ENCODE measurements at places on chromosomes 6 and 20.
A peak's percentile ranks its signal among the peaks of the same experiment; 100 is the strongest.

- no peak for DNase-seq
Observed at GRCh38 chr6:148507774-148508173, 165.1 kb downstream of the SASH1 start.

GRCh38 chr6:39273406-39273821 is 40.8 kb downstream of the KCNK17 start:
- peak; percentile 25 for DNase-seq

DNA sequence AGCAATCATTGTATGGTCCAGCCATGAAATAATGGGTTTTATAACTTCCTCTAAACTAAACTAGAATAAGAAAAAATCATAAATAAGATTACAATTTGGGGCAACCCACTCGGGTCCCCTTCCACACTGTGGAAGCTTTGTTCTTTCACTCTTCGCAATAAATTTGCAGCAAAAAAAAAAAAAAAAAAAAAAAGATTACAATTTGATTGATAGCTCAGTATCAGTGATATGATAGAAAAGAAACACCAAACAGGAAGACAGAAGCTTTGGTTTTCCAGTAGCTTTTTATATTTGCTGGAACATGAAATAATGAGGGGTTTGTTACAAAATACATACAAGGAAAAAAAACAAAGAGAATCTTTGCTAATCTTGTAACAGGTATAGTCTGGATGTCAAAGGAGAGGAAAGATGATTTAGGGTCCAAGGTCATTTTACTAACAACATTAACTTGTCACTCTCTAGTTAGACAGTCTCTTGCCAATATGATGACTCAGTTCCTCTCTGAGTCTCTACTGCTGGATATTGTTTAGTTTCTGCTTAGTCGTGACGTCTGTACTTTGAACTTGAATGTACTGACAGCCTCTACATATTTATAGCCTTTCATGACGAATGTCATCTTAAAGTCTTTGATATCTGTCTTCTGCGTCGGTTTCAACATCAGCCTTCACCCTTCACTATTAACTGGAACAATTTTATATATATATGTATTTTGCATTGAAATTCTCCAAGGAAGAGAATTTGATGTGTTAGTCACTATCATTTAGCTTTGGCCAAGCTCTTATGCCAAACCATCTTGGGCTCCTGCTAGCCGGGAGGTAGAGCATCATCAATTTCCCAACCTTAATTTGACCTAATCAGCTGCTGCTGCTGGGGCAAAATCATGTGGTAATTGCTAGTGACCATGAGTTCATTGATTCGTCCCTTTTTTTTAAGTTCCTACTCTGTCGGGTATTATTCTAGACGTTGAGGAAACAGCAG is 213.1 kb upstream of the STXBP5 start:
- peak; percentile 26 for DNase-seq

- no peak for DNase-seq
Observed at GRCh38 chr20:35820715-35821114, 48.9 kb downstream of the PHF20 start.

- no peak for DNase-seq
Observed at GRCh38 chr6:143399775-143400174, 50.7 kb downstream of the ADAT2 start.

GRCh38 chr6:33700391-33701050 is 11.0 kb downstream of the UQCC2 start:
- peak; percentile 58 for DNase-seq

DNA sequence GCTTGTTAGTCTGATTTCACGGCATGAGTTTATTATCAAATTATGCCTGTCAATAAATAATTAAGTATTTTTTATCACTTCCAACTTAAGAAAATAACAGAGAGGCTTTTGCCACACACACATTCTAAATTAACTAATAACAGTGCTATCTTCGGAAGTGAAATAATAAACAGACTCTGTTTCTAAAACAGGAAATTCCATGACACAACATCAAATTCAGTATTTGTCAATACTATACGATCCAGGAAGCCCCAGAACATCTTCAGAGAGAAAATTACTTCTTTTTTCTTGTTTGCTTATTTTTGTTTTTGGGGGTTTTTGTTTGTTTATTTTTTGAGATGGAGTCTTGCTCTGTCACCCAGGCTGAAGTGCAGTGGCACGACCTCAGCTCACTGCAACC is 150.7 kb upstream of the PRDM1 start:
- DNase-seq: peak; percentile 59

GRCh38 chr6:161745594-161746141 is 471.8 kb upstream of the AGPAT4 start:
- DNase-seq: no peak

- DNase-seq: peak; percentile 16
Observed at GRCh38 chr20:51412333-51412871, 130.1 kb downstream of the NFATC2 start.

GRCh38 chr20:45368221-45368980 is 5.4 kb downstream of the SYS1 start:
- DNase-seq: peak; percentile 81

DNA sequence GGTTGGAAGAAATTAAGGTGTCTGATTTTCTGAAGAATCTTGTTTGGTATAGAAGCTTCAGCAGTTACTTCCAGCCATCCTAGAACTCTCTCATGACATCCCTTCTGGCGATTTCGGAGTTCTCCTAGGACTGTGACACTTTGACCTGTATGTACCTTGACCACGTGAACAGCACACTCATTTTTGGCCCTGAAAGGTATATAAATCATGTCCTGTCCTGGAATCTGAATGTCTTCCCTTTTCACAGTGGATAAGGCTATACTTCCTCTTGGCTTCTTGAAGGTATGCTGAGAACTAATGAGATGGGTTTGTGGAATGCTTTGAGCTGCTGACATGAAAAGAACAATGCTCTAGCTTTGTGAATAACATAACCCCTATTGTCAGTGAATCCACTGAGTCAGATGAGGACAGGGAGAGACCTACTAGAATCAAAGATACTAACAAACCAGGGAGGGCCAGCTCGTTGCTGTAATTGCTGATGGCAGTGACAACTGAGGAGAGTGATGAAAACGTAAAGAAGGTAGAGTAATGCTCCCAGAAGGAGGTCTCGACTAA is 6.0 kb upstream of the ZDHHC14 start:
- DNase-seq: no peak

DNA sequence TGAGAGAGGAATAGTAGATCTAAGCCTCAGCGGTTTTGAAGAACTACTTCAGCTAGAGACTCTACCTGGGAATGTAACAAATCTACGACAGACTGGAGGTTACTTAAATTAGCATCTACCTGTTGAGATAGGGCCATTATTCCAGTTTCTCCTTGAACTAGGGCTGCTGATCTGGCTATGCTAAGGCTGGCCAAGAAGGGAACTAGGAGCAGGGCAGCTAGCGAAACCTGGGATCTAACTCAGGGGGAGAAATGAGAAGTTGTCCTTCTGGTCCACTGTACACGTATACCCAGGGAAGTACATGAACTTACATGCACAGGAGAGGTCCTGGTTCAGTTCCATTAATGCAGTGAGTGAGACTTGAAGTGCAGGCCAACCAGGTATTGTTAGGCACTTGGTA is 156.7 kb downstream of the TRIM27 start:
- DNase-seq: no peak

DNA sequence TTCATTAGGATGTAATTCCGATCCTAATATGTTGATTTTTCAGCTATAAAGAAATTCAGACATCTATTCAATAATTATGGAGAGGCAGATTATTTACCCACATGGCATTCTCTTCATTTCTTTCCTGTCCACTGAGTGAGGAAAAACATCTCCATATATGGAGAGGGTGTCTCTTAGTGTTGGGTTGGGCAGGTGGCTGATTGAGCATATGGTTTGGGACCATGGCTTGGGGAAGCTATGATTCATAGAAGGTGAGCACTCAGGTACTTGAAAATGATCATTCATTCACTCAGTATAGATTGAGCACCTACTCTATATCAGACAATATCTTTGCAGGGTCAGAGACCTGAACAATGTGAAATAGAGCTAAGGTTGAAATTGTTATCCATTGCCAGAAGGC is 41.3 kb upstream of the IL20RA start:
- no peak for DNase-seq

GRCh38 chr6:109706513-109706912 is 15.4 kb downstream of the FIG4 start:
- no peak for DNase-seq

DNA sequence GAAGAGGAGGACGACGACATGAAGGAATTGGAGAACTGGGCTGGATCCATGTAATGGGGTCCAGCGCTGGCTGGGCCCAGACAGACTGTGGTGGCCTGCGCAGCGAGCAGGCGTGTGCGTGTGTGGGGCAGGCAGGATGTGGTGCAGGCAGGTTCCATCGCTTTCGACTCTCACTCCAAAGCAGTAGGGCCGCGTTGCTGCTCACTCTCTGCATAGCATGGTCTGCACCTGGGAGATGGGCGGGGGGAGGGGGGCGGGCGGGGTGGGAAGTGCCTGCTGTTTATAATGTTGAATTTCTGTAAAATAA is 42.3 kb downstream of the CHMP4B start:
- no peak for DNase-seq

DNA sequence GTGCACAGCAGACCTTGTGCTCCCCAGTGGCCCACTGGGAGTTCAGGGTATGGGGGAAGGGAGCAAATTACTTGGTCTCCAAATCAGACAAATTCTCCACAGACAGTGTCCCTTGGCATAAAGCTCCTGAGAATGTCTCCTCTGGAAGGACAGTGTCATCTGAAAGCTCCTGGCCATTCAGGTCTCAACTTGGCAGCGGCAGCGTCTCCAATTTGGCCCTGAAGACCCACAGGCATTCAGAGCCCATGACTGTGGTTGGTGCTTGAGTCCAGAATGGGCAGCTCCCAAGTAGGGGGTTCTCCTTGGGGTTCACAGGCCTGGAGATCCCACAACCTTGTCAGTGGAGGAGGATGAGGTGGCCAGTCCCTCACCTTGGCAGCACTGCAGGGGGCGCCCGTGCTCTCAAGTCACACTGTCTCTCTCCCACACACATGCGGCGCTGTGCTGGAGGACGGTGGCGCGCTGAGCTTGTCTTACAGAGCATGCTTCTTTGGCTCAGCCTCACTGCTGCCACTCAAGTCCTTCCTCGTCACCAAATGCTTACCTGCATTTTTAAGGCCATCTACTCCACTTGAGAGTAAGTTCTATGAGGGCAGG is 20.7 kb downstream of the DYNLRB1 start:
- DNase-seq: peak; percentile 22

DNA sequence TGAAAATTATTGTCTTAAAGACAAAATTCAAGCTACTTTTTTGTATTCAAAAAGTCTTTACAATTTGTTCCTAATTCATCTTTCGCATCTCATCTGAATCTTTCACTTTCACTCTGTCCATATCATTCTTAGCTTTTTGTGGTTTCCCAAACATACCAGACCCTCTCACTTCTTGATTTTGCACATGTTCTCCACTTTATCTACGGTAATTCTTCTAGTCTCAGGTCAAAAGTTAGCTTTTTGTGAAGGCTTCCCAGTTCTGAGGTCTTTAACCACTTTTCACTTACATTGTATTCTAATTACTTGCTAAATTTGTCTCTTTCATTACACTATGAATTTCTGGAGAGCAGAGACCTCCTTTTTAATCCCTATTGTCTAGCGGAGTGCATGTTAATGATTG is 34.6 kb upstream of the EPHA7 start:
- no peak for DNase-seq

DNA sequence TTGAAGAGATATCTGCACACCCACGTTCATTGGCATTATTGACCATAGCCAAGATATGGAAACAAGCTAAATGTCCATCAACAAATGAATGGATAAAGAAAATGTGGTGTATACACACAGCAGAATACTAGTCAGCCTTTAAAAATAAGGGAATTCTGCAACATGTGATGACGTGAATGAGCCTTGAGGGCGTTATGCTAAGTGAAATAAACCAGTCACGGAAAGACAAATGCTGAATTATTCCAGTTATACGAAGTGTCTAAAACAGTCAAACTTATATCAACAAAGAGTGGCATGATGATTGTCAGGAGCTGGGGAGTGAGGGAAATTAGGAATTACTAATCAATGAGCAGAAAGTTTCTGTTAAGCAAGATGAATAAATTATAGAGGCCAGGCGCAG is 8.4 kb upstream of the DEFB121 start:
- no peak for DNase-seq

DNA sequence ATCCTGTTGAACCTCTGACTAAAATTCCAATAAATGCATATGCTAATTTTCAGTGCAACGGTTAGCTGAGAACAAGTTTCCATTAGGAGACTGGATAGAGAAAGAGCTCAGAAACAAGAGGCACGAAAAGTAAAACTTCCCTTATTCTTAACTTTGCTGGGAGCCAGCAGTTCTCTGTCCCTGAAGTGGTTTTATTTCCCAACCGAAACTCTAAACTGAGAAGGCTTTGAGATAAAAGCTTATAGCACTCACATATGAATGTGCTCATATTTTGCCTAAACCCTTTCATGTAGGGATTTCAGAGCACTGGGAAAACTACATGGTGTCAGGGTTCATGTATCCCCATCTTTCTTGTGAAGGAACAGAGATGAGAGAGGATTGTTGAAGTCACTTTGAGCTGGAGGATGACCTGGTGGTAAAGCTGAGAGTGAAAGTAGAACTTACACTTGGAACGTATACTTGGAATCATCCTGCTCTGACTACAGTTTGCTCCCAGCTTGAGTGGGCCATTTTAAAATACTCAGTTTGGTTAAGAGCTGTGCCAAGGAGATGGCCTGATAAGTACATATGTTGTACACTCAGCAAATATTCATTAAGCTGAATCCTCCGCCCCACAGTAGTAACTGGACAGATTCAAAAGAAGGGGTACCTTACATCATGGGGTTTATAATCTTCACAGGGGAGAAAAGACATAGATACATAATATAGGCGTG is 324.2 kb upstream of the CNR1 start:
- DNase-seq: no peak

- DNase-seq: no peak
Observed at GRCh38 chr6:70616728-70617260, 50.1 kb downstream of the SDHAF4 start.

GRCh38 chr20:46353500-46354206 is 45.4 kb upstream of the CDH22 start:
- DNase-seq: no peak

GRCh38 chr20:55893031-55893430 is 112.3 kb downstream of the CBLN4 start:
- DNase-seq: no peak

GRCh38 chr6:42226161-42226611 is 8.5 kb upstream of the MRPS10 start:
- DNase-seq: no peak

GRCh38 chr20:19330731-19331130 is 118.3 kb downstream of the SLC24A3 start:
- DNase-seq: peak; percentile 8

Data from suppressor macrophage treated with lipopolysaccharide for 4 hours (primary cell).